ENCODE measurements at places on chromosomes 13 and 19. TPM values are rescaled to one million over a fixed set of nuclear protein-coding genes. Genes with fewer than 3 reads are reported as not detected.

Gene SPACA4
- total RNA-seq: not detected

Gene ZNF428
- total RNA-seq: 28.9 TPM

Gene IRS2
- 12.9 TPM for total RNA-seq

Gene OLFM4
- total RNA-seq: not detected

DNA sequence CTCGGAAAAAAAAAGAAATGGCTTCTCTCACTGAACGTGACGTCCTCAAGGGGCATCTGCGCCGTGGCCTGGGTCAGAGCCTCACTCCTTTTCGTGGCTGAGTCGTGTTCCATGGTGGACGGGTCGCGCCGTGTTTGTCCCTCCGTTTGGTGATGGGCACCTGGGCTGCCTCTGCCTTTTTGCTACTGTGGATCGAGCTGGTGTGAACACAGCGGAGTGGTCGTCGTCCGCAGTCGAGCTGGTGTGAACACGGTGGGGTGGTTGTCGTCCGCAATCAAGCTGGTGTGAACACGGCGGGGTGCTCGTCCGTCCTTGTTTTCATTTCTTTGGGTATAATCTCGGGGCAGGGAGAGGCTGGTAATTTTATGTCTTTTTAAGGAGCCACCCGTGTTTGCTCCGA lies 11.6 kb downstream of the HCN2 start:
- H3K4me1 ChIP-seq: no peaks in the 10 kb centered on the region
- no peak overlapping the region for H3K27ac ChIP-seq
- no peaks in the 10 kb centered on the region for H3K27me3 ChIP-seq
- DNase-seq: no peak
- no peak overlapping the region for H3K4me3 ChIP-seq

DNA sequence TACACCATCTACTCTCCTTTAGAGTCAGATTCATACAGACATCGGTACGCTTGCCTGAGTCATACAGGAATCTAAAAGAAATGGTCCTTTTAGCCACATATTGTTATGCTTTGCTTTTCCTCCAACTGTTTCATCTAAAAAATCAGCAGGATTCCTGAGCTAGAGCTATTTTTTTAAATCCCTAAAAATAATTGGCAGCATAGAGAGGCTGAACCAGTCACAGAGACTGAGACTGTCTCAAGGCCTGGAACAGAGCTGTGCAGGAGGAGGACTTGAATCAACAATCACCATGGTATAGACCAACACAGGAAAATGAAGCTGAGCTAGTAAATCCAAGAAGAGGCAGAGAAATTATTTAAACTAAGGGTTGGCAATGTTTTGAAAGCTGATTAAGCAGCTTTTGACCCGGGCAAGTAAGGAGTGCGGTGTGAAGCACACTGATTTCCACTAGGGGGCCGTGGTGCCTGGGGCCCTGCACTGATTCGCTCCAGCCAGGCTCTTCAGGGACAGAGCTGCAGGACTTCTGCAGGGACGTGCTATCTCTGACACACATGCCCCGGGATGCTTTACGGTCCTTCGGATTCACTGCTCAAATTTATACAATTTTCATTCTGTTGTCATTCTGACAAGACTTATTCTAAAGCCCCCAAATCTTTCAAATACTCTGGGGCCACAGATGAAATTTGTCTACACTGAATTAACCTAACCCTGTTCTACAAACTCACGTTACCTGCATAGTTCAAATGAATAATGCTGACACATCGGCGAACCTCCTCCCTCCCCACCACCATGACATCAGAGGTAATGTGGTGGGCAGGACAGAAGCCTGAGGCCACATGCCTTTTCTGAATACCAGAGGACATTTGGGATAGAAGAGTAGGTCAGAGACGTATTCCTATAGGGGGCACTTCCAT lies 87.6 kb upstream of the SLC15A1 start:
- peaks cover 5% of the 10 kb centered on the region for H3K4me1 ChIP-seq
- no peak overlapping the region for H3K4me3 ChIP-seq
- no peaks in the 10 kb centered on the region for H3K27me3 ChIP-seq
- H3K36me3 ChIP-seq: peaks cover 8% of the 10 kb centered on the region
- DNase-seq: peak; percentile 69

- H3K36me3 ChIP-seq: no peaks in the 10 kb centered on the region
- no peak overlapping the region for H3K4me3 ChIP-seq
- H3K4me1 ChIP-seq: no peaks in the 10 kb centered on the region
- H3K27ac ChIP-seq: peak overlapping the region; percentile 69
- H3K27me3 ChIP-seq: no peaks in the 10 kb centered on the region
Measured at GRCh38 chr19:45145270-45146189, 15.3 kb downstream of the NKPD1 start.

DNA sequence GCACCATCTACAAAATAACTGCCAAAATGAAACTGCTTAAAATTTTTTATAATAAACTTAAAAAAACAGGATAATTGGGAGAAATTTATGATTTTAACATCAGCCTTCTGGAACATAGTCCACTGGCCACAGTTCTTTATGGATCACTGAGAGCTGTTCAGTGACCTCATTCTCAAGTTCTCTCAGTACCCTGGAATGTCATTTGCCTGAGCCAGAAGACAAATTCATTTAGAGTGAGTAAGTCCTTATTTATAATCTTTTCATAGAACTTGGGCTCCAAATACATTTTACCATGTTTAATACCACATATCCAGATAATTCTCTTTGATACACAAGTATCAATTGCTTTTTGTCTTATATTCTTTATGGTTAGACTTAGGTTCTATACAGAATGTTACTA lies 87.6 kb downstream of the CAB39L start:
- H3K4me3 ChIP-seq: no peak overlapping the region
- H3K4me1 ChIP-seq: peaks cover 3% of the 10 kb centered on the region
- DNase-seq: no peak
- no peak overlapping the region for H3K27ac ChIP-seq
